ENCODE measurements at places on chromosomes 2 and 18.

DNA sequence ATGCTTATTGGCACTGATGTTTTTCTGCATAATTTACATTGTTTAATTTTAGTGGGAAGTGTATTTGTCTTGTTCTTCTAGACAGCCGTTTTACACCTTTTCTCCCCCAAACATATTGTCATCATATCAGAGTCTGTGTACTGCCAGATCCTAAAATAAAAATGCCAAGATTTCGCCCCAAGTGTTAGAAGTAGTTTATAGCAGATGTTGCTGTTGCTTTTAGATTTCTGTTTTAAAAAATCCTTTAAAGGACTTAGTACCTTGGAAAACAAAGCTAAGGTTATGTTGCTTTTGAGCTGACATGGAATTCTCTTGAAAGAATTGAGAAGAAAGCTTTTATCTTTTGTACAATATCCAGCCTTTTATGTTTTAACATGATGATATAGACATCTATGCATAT is 36.0 kb downstream of the NAB1 start:
- no peak for DNase-seq

DNA sequence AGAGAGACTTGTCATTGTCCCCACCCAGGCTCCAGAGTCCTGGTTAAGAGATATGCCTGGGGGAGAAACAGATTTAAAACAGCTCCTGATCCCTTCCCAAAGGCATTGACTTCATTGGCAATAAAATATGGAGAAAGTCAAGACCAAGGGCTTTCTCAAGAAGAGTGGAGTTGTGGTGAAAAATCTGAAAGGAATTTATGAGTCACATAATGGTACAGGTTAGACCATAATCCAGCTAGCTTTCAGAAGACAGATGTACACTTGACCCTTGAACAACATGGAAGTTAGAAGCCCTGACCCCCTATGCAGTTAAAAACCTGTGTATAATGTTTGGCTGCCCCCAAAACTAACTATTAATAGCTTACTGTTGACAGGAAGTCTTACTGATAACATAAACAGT is 599.1 kb upstream of the SOX11 start:
- no peak for DNase-seq

DNA sequence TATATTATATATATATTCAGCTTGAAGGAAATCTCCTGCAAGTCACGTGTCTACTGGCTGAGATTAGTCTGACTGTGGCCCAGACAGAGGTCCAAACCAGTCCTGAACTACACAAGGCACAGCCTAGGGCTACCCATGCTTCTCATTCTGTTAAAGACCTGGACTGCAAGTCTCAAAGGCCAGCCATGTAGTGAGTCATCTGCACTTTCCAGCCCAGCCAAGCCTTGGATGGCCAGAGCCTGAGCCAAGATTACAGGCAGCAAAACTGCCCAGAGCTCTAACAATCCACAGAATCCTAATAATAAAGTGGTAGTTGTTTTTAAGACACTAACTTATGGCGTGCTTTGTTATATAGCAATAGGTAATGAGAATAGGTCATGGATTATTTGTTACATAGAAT is 259.6 kb downstream of the SS18 start:
- DNase-seq: no peak

DNA sequence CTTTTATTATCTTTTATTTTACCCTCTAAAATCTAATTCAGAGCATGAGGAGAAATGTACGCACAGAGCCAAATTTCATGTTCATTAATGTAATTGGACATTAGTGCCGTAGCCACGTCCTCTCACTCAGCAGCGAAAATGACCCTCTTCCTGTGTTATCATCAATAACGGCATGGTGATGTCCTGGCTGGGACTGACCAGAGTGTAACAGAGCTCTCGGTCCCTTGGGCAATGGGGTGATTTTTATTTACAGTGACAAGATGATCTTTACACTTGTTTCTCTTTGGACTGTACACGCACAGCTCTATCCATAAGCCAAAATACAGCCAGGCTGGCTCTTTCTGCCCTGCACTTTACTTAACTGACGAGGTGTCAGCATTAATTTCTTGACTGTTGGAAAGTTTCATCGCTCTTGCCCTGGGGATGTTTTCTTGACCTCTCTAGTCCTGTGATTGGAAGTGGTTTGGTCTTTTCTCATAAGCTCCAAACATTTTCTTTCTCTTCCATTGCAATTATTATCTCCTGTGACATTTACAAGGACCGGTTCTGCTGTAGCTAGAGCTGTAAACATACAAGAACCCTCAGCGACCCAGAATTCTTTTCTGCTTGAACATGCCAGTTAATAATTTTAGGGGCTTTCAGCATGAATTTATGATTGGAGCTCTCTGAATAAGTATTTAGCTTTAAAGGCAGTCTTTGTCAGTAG is 308.0 kb upstream of the PIK3C3 start:
- no peak for DNase-seq

- no peak for DNase-seq
Measured at GRCh38 chr18:55375930-55376329, 212.1 kb downstream of the TCF4 start.

DNA sequence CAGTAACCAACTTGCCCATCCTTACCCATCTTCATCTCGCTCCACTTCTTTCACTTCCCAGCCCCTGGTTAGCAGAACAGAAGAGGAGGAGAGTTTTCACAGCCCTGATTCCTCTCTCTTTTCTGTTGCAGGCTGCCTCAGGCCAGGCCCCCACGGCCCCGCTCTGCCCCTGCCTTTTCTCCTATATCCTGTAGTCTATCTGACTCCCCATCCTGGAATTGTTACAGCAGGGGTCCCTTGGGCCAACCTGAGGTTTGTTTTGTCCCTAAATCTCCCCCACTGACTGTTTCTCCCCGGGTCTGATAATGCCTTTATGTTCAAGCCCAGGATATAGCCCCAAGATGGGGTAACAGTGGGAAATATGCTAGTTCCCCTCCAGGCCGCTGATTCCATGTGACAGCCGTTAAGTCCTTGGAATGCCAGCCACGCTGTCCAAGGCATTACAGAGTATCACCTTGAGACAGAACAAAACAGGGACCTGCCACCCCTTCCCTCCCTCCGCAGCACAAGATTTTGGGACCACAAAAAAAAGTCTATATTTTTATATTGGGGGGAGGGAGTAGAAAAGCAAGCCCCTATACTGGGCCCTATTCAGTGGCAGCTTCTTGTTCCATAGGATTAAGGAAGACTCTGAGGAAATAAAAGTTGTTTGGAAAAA is 1.4 kb downstream of the OST4 start:
- no peak for DNase-seq

- no peak for DNase-seq
Measured at GRCh38 chr2:39522518-39522877, 85.4 kb upstream of the MAP4K3 start.

- DNase-seq: peak; percentile 49
Measured at GRCh38 chr2:30472326-30472725, 25.3 kb downstream of the LCLAT1 start.

GRCh38 chr2:126645211-126645618 is 10.7 kb upstream of the GYPC start:
- peak; percentile 94 for DNase-seq

- DNase-seq: no peak
Measured at GRCh38 chr2:168850846-168851245, 39.4 kb downstream of the SPC25 start.

DNA sequence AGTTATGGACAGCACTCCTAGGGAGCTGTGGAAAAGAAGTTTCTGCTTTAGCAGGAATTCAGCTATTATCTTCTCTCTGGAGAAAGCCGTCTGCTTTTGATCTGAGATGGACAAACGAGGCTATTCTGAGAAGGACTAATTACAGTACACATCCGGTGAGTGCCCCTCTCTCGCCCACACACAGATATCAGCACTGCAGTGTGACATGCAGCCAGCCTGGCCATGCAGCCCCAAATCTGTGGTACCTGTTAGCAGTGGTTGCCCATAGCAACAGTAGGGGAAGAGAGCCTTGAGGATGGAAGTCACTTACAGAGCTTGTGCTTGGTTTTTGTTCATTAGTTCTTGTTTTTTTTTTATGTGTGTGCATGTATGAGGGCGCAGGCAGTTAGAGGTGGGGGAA is 73.9 kb upstream of the TRIB2 start:
- DNase-seq: no peak

- peak; percentile 45 for DNase-seq
Measured at GRCh38 chr2:37871456-37872191, 53.5 kb upstream of the RMDN2 start.

DNA sequence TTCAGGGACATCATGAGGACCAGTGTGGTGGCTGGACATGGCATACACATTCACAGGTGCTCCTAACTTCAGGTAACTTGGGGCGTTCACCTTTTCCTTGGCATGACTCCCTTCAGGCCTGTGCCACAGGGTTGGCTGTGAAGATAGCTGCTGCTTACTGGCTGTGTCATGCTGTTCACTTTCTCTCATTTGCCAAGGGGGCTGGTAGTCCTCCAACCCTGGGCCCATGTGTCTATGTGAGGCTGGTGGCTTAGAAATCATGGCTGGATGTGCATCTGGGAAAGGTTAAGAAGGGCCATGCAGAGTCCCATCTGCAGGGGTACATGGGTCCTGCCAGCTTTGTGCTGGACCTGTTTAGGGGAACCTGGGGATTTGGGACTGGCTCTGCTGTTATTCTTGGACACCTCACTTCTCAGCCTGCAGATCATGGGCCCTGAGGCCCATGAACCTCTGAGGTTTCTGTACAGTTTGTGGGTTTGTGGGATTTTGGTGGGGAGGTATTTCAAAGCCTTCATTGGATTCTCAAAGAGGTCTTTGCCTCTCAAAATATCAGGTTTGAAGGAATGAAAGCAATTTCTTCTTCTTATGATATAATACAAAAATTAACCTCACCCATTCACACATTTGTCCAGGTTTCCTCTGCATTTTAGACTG is 62.9 kb downstream of the FHOD3 start:
- no peak for DNase-seq

DNA sequence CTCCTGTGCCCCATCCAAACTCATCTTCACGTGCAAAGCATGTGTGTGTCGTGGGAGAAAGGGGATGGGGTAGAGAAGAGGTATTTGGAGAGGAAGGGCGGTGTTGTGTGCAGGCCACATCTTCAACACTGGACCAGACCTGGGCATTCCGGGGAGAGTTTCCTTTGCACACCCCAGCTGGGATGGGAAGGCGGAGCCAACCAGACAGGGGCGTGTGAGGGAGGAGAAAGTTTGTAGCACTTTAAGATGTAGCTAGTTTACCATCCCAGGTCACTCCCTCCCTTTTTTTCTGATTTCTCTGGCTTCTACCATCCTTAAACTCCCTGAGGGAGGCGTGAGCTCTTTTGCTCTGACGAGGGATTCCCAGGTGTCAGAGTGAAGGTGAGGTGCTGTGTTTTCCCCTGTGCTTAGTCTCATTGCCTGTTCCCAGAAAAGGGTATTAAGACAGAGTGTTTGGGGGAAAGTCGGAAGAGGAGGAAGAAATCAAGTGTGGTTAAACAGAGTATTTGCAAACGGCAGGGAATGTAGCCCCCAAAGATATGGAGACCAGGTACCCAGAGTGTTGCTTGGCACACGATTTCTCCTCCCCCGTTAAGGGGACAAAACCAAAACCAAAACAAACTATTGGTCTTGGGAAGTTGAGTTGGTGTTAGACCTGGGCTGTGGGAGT is 1.6 kb downstream of the SETBP1 start:
- DNase-seq: no peak

DNA sequence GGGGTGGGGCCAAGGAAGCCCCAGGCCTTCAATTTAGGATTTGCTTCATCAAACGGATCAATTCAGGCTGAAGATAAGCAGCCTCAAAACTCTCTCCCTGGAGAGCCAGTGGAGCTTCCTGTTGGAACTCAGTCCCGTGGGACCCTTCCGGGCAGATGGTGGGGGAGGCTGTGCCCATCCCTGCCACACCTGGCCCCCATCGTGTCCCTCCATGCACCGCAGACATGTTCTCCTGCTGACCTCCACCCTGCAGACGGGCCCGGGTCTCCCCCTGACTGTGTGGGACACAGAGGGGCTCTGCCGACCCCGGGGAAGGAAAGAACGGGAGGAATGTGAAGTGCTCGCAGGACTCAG is 144.2 kb downstream of the TPO start:
- DNase-seq: no peak

- DNase-seq: no peak
Measured at GRCh38 chr18:55141318-55141717, 182.1 kb upstream of the CCDC68 start.

GRCh38 chr2:191218292-191218898 is 26.8 kb upstream of the MYO1B start:
- peak; percentile 86 for DNase-seq

GRCh38 chr18:79576686-79577351 is 102.8 kb upstream of the CTDP1 start:
- no peak for DNase-seq

GRCh38 chr2:197265924-197266323 is 44.7 kb downstream of the ANKRD44 start:
- no peak for DNase-seq

GRCh38 chr2:147636886-147637285 is 207.9 kb upstream of the ACVR2A start:
- no peak for DNase-seq

DNA sequence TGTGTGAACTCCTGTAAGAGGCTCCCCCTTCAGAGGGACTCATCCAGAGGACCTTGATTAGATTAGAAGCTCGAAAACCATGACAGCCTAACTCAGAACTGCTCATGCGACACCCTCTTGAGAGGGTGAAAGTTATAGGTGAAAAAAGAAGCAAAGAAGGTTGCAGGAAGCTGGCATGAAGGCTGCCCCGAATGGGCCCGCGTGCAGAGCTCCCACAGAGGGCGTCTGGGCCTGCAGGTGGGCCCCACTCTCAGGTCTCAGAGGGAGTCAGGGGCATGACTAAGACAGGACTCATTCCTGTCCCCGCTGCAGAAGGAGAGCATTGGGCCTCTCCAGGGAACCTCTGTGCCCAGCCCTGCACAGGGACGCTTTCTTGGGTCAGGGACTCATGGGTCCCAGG is 235.4 kb downstream of the EIPR1 start:
- no peak for DNase-seq

GRCh38 chr18:31235856-31236255 is 73.2 kb upstream of the DSC1 start:
- DNase-seq: no peak

DNA sequence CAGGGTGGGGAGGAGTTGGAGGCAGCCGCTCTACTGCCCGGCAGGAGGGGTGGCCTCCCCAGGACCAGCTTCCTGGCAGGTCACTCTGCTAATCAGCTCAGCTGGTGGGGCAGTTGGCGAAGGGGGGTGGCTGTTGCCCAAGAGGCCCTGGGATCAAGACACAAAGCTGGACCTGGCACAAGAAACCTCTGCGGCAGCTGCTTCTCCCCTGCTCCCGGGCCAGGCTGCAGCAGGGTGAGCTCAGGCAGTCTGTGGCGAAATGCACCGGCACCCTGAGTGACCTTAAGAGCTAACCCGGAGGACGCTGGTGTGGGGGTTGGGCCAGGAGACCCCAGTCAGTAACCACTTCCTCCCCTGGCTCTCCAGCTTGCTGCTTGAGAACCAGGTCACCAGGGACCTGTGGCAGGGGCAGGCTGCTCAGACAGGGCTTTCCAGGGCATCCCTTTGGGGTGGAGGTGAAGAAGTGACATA is 31.1 kb downstream of the TOGARAM2 start:
- DNase-seq: peak; percentile 66

- DNase-seq: peak; percentile 73
Measured at GRCh38 chr18:57959278-57959677, 84.7 kb upstream of the NEDD4L start.
